ENCODE measurements at places on chromosomes 3 and 15. TPM values are rescaled to one million over a fixed set of nuclear protein-coding genes. Genes with fewer than 3 reads are reported as not detected.

SCAMP5 gene
- total RNA-seq, result 20.6 TPM

FETUB gene
- total RNA-seq, result not detected

CP gene
- not detected for total RNA-seq

ZNF280D gene
- total RNA-seq, result 16.8 TPM

HRG gene
- total RNA-seq, result not detected

C3orf18 gene
- total RNA-seq, result 5.8 TPM

GUCA1C gene
- total RNA-seq, result not detected

GRM2 gene
- total RNA-seq, result 0.10 TPM

GOLGA8Q gene
- 3.2 TPM for total RNA-seq

NDUFB5 gene
- total RNA-seq, result 93.6 TPM

PCLAF gene
- 8.3 TPM for total RNA-seq

ALPK3 gene
- total RNA-seq, result 0.56 TPM

FEZF2 gene
- not detected for total RNA-seq

AADAC gene
- not detected for total RNA-seq
